ENCODE measurements at places on chromosomes 6 and 20.

DNA sequence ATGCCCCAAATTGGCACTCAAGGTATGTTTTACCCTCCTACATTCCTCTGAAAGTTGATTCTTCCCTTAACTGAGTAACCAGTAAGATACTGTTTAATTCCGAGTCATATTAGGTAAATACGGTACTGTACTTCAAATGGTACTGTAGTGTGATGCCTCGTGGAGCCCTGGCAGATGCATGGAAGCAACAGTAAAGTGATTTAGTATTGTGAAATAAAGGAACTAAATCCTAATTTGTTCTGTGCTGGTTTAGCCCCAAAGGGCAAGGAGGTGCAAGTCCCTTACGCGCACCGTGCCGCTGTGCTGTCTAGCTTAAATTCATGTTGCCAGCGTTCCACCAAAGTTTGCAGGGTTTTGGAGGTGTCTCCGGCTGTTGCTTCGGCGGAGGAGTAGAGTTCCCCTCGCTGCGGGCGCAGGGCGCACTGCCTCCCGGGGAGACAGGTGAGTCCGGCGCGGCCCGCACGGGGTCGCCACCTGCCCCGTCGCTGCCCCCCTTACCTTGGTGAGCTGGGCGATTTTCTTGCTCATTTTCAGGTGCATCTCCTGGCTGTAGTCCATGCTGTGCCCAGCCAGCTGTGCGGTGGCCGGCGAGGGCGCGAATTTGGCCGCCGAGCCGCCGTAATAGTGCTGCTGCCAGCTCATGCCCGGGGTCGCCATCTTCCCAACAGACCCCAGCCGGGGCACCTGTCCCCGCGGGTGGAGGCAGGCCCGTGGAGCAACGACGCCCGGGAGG is 655 bp downstream of the FAM184A start:
- DNase-seq, result no peak

GRCh38 chr6:14294270-14294951 is 176.8 kb downstream of the CD83 start:
- no peak for DNase-seq

GRCh38 chr20:43955062-43955749 is 40.6 kb downstream of the TOX2 start:
- no peak for DNase-seq

DNA sequence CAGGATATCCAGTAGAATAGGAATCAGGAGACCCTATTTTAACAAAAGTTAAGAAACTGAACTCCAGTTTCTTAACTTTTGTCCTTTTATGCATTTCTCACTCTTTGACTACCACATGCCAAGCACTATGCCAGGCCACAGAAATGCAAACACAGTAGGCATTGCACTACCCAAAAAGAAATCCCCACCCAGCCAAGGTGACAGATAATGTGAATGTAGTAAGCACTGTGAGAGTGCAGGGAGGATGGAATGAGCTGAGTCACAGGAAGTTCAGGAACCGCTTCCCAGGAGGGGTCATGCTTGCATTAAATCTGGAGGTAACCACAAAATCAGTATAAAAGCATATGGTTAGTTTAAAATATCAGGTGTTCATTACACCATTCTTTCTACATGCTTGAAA is 20.1 kb upstream of the FAM83C start:
- DNase-seq, result no peak

Data from stimulated activated CD4-positive, alpha-beta T cell treated with anti-CD3 and anti-CD28 coated beads, Interleukin-1b, Interleukin-23, amount 100 ng/mL, for 1 hour (primary cell).